ENCODE measurements at places on chromosomes 11 and 22.

- DNase-seq, result no peak
These were observed 4.5 kb downstream of the CD81 start for GRCh38 chr11:2381494-2382128.

GRCh38 chr11:62494246-62494645 lies 52.4 kb downstream of the AHNAK start:
- no peak for DNase-seq

DNA sequence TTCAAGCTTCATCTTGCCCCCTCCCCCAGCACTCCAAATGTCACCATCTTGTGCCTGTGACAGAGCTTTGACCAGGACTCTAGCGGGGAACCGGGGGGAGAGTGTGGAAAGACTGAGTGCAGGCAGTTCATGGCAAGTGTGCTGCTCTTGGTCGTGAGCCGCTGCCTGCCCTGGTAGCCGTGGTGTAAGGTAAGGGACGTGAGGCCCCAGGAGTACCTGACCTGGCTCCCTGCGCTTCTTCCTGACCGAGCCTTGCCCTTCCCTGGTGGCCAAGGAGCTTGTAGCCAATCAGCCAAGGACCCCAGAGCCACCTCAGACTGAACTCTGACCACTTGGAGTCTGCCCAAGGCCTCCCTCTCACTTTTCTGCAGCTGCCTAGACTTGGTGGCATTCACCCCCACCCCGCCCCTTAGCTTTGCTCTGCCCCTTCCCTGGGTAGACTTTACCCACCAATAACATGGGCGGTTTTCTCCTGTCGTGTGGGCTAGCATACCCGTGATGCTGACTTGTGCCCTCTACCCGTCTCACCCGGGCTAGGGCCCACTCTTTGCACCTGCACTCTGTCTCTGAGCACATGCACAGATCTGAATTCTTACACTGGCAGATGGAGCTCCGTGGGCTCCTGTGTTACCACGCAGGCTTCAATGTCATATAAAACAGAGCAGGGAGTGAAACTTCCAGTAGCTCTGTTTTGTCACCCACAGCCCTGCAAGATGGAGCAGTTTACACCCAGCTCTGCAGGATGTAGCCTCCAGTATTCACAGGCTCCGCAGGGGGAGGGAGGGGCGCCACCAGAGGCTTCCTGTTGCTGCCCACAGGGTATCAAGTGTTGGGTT lies 1.5 kb downstream of the DGKZ start:
- no peak for DNase-seq

DNA sequence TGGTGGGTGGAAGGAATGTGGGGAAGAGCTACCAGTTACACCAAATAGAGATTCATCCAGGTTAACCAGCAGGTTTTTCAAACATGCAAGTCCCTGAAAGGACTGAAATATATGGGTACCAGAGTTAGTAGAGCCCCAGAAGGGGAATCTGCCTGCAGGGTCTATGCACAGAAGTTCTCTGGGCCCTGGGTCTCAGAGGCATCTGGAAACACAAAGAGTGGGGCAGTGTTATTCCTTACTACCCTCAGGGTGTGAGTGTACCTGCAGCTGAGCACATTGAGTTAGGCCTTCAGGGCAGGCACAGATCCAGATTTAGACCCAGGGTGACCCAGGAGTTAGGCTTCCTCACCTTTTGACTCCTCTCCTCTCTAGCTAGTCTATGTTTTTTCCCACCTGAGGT lies 43.9 kb upstream of the SWAP70 start:
- DNase-seq, result no peak

GRCh38 chr11:117972044-117972443 lies 14.2 kb upstream of the IL10RA start:
- no peak for DNase-seq

DNA sequence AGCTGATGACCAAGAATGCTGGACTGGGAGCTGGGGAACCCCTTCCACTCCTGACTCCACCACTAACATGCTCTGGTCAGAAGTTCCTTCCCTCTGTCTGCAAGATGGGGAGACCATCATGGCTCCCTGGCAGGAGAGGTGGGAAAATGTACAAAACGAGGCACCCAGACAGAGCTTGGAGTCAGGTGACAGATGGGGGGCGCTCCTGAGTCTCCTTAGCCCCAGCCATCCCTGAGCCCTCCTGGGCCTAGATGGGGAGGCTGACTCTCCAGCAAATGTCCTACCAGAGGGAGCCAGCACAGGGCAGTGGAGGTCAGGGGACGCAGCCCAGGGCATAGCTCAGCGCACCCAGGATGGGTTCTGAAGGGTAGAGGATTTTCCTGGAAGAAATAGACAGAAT lies 20.0 kb downstream of the KCNJ4 start:
- DNase-seq, result no peak

DNA sequence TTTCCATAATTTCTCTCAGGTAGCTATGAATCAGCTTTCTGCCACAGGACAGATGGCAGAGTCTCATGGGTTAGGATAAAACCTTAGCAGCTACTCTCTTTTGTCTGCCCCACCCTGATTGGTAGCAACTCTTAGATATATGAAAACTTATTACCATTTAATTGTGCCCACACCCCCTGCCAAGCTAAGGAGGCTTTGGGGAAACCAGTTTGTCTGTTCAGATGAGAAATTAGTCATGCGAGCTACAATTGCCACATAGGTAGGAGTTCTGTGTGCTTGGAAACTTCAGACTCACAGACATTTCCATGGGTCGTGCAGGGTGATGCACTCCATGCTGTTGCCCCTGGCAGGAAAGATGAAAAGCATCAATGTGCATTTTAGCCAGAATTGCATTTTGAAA lies 39.9 kb downstream of the CD44 start:
- peak; percentile 67 for DNase-seq

DNA sequence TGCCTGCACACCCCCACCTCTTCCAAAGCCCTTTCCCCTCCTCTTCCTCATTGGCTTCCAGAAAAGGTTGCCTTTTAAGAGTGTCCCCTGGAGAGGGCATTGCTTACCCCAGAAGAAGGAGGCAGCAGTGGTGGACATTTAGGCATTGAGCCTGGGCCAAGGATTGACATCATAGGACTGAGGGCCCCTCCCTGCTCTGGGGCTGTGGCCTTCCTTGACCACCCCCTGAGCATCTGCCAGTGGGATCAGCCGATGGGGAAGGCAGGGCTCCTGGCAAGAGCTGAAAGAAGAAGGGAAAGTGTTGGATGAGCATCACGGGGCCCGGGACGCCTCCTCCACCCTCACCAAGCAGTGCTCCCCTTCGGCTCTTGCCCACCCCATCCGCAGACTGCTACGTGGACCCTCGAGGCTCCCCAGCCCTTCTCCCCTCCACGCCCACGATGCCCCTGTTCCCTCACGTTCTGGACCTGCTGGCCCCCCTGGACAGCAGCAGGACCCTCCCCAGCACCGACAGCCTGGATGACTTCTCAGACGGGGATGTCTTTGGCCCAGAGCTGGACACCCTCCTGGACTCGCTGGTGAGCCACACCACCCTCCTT lies 37.4 kb downstream of the ZC3H7B start:
- no peak for DNase-seq

- DNase-seq, result no peak
These were observed 9.1 kb upstream of the OR10D3 start for GRCh38 chr11:124174001-124174583.

- DNase-seq, result no peak
These were observed 66.9 kb downstream of the OTOG start for GRCh38 chr11:17613983-17614382.

- no peak for DNase-seq
These were observed 34.6 kb upstream of the CEP126 start for GRCh38 chr11:101880222-101880621.

GRCh38 chr11:106789406-106789805 lies 228.9 kb downstream of the GUCY1A2 start:
- no peak for DNase-seq

DNA sequence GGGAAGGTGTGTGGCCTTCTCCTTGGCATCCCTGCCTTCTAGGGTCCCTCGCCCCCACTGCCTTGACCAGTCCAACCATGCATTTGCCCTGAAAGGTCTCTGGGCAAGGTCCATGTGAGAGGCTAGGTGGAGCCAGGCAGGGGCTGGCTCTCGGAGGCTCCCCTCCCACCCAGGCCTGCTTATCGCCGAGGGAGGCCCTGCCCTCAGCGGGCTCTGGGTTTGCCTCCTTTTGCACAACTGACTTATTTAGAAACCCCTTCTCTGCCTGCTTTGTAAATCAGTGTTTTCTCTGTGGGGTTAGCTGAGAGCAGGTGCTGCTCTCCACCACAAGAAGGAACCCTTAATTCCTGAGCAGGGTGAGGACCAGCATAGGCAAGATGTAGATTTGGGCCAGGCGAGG lies 47.7 kb downstream of the CD82 start:
- DNase-seq, result no peak

- no peak for DNase-seq
These were observed 8.3 kb upstream of the FOLR2 start for GRCh38 chr11:72208281-72208680.

GRCh38 chr11:16511116-16512114 lies 155.1 kb upstream of the SOX6 start:
- DNase-seq, result no peak

GRCh38 chr22:27630754-27631153 lies 170.8 kb downstream of the MN1 start:
- no peak for DNase-seq

GRCh38 chr11:124839128-124839971 lies 25.9 kb upstream of the ROBO3 start:
- DNase-seq, result no peak

DNA sequence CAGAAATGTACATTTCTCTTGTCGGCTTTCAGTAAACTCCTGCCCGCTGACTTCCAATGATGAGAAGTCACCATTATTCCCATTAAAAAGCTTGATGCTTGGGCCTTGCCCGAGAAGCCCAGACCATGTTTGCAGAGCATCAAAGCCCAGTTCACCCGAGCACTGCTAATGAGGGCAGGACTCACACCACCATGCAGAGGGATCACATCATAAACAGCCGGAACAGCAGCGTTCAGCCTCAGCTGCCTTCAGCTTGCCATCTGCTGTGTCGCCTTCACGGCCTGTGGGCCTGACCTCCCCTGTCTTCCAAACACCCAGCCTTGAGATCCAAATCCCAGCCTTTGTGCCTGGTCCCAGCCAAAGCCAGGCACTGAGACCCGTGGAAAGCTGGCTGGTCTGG lies 105.4 kb upstream of the CSNK2A3 start:
- no peak for DNase-seq

GRCh38 chr11:134556186-134556585 lies 144.1 kb upstream of the B3GAT1 start:
- no peak for DNase-seq

- no peak for DNase-seq
These were observed 5.5 kb upstream of the PHLDA2 start for GRCh38 chr11:2934611-2935239.

GRCh38 chr11:126764231-126764630 lies 236.3 kb downstream of the KIRREL3 start:
- DNase-seq, result no peak

- DNase-seq, result peak; percentile 5
These were observed 368.6 kb downstream of the OPCML start for GRCh38 chr11:133163463-133164419.

DNA sequence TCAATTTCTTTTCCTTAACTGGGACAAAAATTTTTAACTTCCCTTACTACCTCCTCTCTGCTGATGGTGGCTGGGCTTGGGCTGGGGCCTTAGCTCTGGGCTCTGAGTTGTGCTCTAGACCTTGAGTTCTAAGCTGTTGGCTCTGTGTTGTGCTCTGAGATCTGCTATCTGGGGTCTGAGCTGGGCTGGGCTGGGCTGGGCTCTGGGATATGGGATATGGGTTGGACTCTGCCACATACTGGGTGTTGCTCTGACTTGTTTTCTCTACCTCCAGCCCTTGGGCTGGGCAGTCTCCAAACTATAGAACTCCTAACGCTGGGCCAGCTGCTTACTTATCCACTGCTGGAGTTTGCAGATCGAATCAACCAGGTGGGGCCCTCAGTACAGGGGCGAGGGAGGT lies 41.9 kb downstream of the DNHD1 start:
- DNase-seq, result no peak

DNA sequence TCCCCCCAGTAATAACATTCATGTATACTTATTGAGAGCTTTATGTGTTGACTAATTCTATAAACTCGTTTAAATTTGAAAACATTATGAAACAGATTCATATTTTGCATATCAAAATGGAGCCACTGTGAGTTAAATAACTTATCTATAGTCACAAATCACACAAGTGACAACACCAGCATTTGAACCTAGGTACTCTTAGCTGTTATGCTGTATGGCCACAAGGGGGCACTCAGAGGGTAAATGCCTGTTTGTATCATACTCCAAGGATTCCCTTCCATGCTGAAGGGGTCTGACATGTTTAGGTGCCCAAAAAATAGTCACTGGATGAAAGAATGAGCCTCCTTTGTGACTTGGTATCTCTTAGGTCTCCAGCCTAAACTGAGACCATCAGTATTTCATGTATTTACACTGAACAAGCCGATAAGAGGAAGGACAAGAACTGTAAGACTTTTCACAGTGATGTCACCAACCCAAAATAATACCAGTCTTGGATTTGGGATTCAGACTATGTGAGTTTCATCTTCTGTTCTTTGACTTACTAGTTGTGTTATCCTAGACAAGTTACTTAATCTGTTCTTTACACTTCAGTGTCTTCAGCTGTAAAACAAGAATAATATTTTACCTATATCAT lies 12.2 kb upstream of the OR52D1 start:
- DNase-seq, result no peak

All from caudate nucleus (tissue), 63 donors.